Mononuclear cell (primary cell): ENCODE measurements at places on chromosomes 1 and 21. TPM values are rescaled to one million over a fixed set of nuclear protein-coding genes. Genes with fewer than 3 reads are reported as not detected.

The ZNF648 gene
- not detected for total RNA-seq

The IL22RA1 gene
- total RNA-seq, result not detected

The C1QB gene
- total RNA-seq, result 2.1 TPM

The DNAJC6 gene
- 8.5 TPM for total RNA-seq

The APOBEC4 gene
- 0.10 TPM for total RNA-seq

The RABGGTB gene
- 218 TPM for total RNA-seq

The TADA1 gene
- total RNA-seq, result 27.5 TPM

The AK5 gene
- total RNA-seq, result 16.3 TPM

The CRP gene
- 0.42 TPM for total RNA-seq

The CR1L gene
- 0.21 TPM for total RNA-seq

The NES gene
- not detected for total RNA-seq

The CCDC27 gene
- total RNA-seq, result not detected

The NR1I3 gene
- 0.31 TPM for total RNA-seq

The HTR6 gene
- 0.31 TPM for total RNA-seq

The BNIPL gene
- 0.10 TPM for total RNA-seq

The LAD1 gene
- total RNA-seq, result not detected

The FMO2 gene
- not detected for total RNA-seq

The RAD54L gene
- not detected for total RNA-seq

The ADORA1 gene
- not detected for total RNA-seq

The MRTO4 gene
- total RNA-seq, result 5.4 TPM

The GSTM4 gene
- total RNA-seq, result 8.4 TPM

The GCSAML gene
- total RNA-seq, result 1.7 TPM

The BTG2 gene
- total RNA-seq, result 842 TPM

The FHAD1 gene
- 0.10 TPM for total RNA-seq

The KRTAP11-1 gene
- total RNA-seq, result not detected
